Pulmonary artery endothelial cell (primary cell): ENCODE measurements at places on chromosomes 3 and 15. TPM values are rescaled to one million over a fixed set of nuclear protein-coding genes. Genes with fewer than 3 reads are reported as not detected.

Gene LAMB2
- total RNA-seq = 470 and 504 TPM in 2 replicates

Gene RAB11A
- total RNA-seq = 338 and 395 TPM in 2 replicates

Gene C15orf39
- total RNA-seq = 4.1 and 6.4 TPM in 2 replicates

Gene ITGB5
- total RNA-seq = 161 and 184 TPM in 2 replicates

Gene RARRES1
- 2.4 and 4.9 TPM in 2 replicates for total RNA-seq

Gene DYNC1LI1
- total RNA-seq = 45.9 and 54.9 TPM in 2 replicates

Gene MYZAP
- total RNA-seq = 4.5 and 7.4 TPM in 2 replicates

Gene CPEB1
- total RNA-seq = 0.07 TPM in 1 of 2 replicates, not detected in the other

Gene LRRN1
- total RNA-seq = not detected in 2 replicates

Gene PPIB
- 928 and 1,026 TPM in 2 replicates for total RNA-seq

Gene WWTR1
- total RNA-seq = 111 and 117 TPM in 2 replicates

Gene FANCD2OS
- total RNA-seq = not detected in 2 replicates

Gene FOXB1
- total RNA-seq = not detected in 2 replicates

Gene CFAP91
- total RNA-seq = 0.14 and 0.92 TPM in 2 replicates

Gene SLC28A1
- total RNA-seq = not detected in 2 replicates

Gene FHIT
- total RNA-seq = 1.1 and 1.3 TPM in 2 replicates

Gene ERICH6
- not detected in 2 replicates for total RNA-seq

Gene MUC4
- total RNA-seq = not detected in 2 replicates

Gene ANKRD34C
- total RNA-seq = not detected in 2 replicates

Gene TLR9
- total RNA-seq = 0.04 TPM in 1 of 2 replicates, not detected in the other

Gene PLCH1
- 0.04 and 0.07 TPM in 2 replicates for total RNA-seq
